Kidney (tissue), 22 donors: ENCODE measurements at places on chromosomes 2 and 18. TPM values are rescaled to one million over a fixed set of nuclear protein-coding genes. Genes with fewer than 3 reads are reported as not detected.

The TMEM198 gene
- 4.5 TPM for total RNA-seq

The IHH gene
- 0.88 TPM for total RNA-seq

The HAAO gene
- 16.2 TPM for total RNA-seq

The C1GALT1C1L gene
- total RNA-seq = 1.9 TPM

The RESP18 gene
- not detected for total RNA-seq
